ENCODE measurements at places on chromosomes 13 and 19.

- DNase-seq, result no peak
These were observed 6.7 kb upstream of the PLIN4 start for GRCh38 chr19:4524808-4525562.

DNA sequence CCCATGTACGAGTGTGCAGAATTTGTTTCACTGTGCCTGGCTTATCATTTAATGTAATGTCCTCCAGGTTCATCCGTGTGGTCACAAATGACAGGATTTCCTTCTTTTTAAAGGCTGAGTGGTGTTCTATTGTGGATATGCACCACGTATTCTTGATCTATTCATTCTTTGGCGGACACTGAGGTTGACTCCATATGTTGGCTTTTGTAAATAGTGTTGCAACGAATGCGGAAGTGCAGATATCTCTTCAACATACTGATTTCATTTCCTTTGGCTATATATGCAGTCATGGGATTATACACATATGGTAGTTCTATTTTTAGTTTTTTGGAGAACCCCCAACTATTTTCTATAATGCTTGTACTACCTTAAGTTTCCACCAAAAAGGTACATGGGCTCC is 13.0 kb downstream of the OR7A5 start:
- DNase-seq, result no peak

DNA sequence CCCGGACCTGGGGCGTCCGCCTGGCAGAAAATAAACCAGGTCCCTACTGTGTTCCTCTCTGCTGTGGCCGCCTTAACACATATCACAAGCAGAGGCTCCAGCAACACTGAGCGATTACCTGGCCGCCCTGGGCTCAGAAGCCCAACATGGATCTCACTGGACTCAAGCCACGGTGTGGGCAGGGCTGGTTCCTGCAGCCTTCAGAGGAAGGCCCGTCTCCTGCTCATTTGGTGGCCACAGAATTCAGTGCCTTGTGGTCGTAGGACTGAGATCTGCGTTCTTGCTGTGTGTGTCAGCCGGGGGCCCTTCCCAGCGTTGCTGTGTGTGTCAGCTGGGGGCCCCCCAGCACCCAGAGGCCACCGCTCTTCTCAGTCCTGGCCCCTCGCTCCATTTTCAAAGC is 30.2 kb downstream of the C2CD4C start:
- no peak for DNase-seq

GRCh38 chr19:34230820-34231219 is 23.5 kb upstream of the GARRE1 start:
- no peak for DNase-seq

DNA sequence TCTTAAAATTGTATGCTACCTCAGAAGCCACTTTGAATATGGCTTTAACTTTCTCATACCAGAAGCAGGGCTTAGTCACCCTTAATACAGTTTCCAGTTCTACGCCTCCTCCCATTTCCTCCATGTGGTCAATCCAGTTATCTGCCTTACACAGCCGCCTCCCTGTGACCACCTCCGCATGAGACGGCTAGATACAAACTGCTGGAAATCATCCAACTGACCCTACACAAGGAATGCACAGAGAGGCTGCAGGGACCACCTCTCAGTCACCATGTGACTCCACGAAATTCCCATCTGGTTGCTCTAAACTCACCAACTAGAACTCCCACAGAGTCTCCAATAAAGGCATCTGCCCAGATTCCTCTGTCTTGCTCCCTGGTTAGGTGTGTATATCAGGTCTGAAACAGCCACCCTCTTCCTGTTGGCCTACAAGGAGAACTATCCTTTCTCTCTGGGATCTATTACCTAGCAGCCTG is 6.8 kb downstream of the ZNF564 start:
- DNase-seq, result no peak

DNA sequence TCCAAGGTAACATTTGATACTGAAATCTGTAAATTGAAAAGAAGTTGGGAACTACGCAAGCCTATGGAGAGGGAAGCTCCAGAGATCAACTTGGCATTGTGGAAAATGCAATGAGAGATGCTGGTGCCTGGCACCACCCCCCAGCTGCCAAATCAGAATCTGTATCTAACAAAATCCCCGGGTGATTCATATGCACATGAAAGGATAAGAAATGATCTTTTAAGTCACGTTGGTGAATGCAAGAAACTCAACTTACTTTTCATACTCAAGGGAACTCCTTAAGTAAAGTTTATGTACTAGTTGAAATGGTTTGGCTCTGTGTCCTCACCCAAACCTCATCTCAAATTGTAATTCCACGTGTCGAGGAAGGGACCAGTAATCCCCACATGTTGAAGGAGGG is 158.5 kb upstream of the MYO16 start:
- no peak for DNase-seq

DNA sequence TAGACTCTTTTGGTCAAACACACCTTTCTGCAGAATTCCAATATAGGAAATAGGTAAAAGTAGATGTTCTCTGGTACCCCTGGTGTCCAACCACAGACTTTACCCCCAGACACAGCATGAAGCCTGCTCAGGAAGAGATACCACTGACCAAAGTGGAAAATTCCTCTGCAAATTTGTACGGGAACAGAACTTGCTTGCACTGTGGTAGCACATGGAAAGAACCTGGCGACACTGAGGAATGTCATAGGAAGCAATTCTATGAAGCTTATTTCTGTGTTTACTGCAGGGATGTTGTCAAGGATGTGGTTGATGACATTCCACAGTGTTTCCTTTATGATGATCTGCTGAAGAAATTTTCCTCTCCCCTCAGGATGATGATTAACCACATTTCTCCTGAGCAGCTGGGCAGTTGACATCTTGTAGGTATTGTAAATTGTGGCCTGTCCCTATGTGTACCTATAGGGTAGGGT is 48.9 kb upstream of the TNFSF11 start:
- no peak for DNase-seq

DNA sequence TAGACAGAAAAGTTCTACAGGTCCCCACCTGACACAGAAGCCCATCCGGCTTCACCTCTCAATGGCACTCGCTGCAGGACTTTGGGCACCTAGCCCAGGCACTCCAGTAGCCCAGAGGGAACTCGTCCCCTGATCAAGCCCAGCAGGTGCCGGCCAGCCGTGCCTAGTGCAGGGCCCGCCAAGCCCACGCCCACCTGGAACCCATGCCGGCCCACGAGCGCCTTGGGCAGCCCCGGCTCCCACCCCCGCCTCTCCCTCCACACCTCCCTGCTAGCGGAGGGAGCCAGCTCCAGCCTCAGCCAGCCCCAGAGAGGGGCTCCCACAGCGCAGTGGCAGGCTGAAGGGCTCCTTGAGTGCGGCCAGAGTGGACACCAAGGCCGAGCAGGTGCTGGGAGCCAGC is 268.8 kb downstream of the SLITRK1 start:
- DNase-seq, result no peak

- no peak for DNase-seq
These were observed 11.6 kb downstream of the ZNRF4 start for GRCh38 chr19:5466814-5467291.

- no peak for DNase-seq
These were observed 475.1 kb downstream of the FOXO1 start for GRCh38 chr13:40191186-40191980.

DNA sequence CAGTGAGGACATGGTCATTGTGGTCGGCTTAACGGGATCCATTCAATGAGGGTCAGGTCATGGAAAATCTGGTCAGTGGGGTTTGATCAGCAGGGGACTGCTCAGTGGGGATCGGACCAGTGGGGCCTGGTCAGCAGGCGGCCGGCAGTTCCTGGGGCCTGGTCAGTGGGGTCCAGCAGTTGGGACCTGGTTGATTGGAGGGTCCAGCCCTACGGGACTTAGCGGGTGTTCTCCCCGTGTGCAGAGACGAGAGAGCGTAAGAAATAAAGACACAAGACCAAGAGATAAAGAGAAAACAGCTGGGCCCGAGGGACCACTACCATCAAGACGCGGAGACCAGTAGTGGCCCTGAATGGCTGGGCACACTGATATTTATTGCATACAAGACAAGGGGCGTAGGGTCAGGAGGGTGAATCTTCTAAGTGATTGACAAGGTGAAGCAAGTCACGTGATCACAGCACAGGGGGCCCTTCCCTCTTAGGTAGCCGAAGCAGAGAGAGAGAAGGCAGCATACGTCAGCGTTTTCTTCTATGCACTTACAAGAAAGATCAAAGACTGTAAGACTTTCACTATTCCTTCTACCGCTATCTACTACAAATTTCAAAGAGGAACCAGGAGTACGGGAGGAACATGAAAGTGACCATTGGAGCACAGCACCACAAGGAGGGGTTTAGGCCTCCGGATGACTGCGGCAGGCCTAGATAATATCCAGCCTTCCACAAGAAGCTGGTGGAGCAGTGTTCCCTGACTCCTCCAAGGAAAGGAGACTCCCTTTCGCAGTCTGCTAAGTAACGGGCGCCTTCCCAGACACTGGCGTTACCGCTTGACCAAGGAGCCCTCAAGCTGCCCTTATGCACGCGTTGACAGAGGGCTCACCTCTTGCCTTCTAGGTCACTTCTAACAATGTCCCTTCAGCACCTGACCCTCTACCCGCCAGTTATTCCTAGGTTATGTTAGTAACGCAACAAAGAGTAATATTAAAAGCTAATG is 62.1 kb upstream of the TPM4 start:
- DNase-seq, result no peak

GRCh38 chr19:2385053-2385721 is 25.1 kb downstream of the TMPRSS9 start:
- peak; percentile 56 for DNase-seq

DNA sequence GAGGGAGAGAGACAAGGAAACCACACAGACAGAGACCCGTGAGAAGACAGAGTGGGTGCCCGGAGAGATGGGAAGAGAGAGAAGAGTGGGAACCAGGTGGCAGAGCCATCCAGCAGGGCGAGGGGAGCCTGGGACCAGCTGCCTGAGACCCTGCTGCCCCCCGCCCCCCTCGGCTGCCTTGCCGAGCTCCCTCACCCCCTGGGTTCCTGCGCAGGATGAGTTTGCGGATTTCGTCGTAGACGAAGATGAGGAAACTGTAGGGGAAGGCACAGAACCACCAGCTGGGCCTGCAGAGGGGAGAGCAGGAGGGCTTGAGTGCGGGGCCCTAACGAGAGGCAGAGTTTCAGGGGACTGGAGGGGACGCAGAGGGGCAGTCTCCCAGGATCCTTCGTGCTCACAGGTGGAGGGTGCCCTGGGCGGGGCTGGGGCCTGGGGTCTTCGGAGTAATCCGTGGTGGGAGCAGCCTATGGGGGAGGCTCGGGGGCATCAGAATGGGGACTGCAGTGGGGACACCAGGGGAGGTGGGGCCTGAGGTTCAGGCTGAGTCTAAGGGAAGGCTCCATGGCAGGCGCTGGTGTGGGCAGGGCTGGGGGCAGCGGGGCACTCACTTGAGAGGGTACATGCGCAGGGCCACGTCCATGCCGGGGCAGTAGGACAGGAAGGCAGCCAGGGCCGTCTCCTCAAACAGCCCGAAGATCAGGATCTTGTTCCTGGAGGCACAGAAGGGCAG is 8.1 kb upstream of the RABAC1 start:
- no peak for DNase-seq

Data from GM04503 (cell line).